ENCODE measurements at places on chromosomes 5 and 9.

DNA sequence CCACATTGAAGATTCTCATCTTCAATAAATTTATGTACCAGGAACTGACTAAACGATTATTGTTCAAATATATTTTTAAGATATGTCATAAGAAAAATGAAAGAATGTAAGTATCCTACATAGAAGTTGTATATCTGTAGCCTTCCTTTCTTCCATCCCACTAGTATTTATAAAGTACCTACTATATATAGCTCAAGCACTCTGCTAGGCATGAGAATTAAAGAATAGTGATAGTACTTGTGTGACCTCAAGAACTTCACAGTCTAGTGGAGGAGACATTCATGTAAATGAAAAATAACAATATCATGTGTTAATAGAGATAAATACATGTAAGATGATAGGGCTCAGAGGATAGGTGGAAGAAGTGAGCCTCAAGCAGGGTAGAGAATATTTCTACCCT lies 201.0 kb upstream of the HMHB1 start:
- DNase-seq = no peak

DNA sequence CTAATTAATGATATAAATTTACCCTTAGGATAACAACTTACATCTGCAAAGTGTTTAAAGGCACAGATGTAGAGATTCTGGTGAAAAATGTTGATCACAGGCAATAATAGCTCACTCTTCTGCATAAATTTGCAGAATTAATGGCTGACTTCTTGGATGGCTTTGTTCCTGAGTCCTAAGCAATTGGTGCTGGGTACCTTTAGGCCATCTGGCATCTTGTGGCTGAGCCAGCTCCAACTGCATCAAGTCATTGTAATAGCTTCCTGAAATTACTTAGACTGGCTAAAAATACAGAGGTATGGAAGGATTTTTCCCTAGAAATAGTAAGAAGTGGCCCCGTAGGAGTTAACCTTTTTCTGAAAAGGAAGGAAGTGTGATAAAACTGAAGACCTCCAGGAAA lies 118.3 kb upstream of the MINAR2 start:
- no peak for DNase-seq

- DNase-seq = no peak
Observed at GRCh38 chr5:136927571-136927970, 562.2 kb upstream of the TRPC7 start.

GRCh38 chr5:25358919-25359318 lies 714.1 kb upstream of the CDH10 start:
- no peak for DNase-seq

DNA sequence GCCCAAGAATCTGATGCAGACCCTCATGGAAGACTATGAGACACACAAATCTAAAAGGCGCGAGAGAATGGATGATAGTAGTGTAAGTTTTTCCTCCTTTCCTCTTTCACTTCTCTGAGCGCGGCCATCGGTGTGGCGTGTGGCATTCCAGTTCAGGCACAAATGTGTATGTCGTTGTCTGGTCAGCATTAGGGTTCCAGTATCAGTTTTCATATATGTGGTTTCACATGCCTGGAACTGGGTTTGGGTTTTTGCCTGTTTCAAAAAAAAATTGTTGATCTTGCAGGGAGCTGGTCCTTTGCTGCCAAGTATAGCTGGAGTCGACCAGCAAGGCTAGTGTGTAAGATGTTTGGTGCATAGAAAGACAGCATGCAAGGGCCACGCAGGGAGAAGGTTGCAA lies 51.5 kb downstream of the C9orf152 start:
- no peak for DNase-seq

- peak; percentile 28 for DNase-seq
Observed at GRCh38 chr9:105114964-105115728, 129.3 kb upstream of the SLC44A1 start.

GRCh38 chr5:96794757-96795156 lies 13.0 kb downstream of the ERAP1 start:
- no peak for DNase-seq

DNA sequence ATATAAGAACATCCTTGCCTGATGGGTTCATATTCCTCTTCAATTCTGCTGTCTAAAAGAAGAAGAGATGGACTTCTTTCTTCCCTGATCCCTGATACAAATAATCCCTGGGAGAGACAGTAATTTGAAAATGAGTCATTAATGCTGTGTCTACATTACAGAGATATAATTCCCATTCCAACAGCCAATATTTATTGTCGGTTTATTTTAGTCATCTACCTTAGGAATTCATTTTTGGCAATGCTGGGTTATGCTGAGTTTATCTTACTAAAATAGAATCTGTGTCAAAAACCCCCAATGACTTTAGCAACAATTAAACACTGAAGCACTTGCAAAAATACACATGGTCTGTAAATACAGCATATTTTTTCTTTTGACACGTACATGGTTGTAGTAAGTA lies 23.9 kb downstream of the ZNF474 start:
- DNase-seq = no peak

- no peak for DNase-seq
Observed at GRCh38 chr5:175243441-175243840, 200.5 kb downstream of the DRD1 start.

GRCh38 chr5:154683101-154683880 lies 71.9 kb upstream of the LARP1 start:
- no peak for DNase-seq

- no peak for DNase-seq
Observed at GRCh38 chr5:117376748-117377147, 802.1 kb upstream of the SEMA6A start.

DNA sequence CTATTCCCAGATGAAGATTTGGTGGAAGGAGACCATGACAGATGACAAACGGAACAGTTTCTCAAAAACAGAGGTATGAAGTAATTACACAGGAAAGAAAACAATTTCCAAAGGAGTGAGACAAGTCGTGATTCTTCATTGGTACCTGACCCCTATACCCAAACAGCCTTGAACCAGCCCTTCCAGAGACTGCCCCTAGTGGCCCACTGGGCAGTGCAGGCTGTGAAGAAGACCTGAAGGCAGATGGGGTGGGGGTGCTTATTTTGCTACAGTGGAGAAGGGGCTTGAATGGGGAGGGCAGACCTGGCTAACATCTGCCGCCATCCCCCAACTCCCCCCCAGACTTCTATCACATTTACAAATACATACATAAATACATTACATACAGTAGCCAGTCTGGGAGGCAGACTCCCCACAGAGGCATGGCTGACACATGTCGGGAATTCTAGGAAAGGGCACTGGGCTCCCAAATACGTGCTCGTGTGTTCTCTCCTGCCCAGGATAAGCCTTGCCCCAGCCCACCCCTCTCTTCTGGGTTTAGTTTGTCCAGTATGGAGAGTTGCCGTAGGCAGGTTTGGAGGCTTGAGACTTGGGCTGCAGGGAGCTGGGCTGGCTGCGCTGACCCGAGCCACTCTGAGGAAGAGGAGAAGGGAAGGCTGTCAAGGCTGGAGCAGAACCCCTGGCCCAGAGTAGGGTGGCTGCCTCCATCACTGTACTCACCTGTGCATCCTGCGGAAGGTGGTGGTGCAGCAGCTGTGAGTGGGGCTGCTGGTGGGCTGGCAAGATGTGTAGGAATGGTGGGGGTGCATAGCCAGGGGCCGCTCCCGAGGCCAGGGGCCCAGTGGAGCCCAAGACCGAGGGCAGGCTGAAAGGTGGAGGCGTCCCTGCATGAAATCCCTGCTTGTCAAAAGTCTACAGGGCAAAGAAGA lies 105.3 kb downstream of the UBE2R2 start:
- peak; percentile 28 for DNase-seq

DNA sequence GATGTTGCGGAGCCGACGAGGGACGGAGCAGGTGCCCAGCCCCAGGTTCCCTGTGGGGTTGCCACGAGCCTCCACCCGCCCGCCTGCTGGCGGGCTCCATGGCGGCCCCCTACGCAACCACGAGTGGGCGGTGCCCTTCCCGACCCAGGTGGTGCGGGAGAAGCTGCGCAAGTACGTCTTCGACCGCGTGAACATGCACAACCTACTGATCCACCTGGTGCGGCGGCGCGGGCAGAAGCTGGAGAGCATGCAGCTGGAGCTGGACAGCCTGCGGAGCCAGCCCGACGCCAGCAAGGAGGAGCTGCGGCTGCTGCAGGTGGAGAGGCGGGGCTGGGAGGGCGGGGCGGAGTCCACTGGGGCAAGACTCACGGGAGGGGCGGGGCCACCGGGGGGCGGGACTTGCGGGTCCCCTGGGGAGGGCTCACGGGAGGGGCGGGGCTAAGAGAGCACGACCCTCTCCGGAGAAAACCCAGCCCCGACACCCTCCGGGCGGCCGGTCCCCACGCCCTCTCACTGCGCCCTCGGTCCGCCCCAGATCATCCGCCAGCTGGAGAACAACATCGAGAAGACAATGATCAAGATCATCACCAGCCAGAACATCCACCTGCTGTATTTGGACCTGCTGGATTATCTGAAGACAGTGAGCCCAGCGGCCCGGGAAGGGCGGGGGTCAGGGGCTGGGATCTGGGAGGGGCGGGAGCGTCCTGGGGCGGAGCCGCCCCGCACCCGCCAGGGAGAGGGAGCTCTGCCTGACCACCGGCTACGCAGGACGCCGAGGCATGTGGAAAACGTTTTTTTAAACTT lies 3.9 kb downstream of the CCDC183 start:
- no peak for DNase-seq

DNA sequence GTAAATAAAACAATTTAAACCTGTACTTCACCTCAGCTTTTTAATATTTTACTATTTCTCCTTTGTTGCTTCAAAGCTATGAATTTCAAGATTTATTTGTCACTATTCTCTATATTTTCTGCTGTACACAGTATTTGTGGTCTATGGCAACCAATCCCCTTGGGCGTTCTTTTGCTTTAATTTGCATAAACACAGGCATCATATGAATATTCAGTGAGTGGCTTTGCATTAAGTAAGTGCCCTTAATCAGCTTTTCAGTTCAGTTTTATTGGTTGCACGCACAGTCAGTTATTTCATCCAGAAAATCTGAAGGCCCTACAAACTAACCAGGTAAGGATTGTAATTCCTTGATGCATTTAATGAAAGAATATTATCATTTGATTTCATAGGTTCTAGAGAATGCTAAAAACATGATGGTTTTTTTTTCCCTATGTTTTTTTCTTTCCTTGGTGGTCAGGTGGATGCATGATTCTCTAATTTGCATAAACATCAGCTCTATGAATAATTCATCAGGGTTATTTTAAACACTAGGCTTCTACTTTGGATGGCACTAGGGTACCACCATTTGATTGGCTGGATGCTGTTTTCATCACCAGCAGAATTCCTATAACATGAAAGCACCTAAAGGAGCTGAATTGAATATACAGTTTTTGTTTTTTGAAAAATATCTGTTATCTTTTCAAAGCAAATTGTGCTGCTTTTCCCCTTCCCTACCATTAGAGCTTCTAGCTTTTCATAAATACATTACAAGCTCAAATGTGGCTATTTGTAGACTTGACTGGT lies 249.2 kb upstream of the CCNH start:
- DNase-seq = no peak

- DNase-seq = no peak
Observed at GRCh38 chr5:126640866-126641265, 40.1 kb downstream of the PHAX start.

- DNase-seq = no peak
Observed at GRCh38 chr9:111008158-111009075, 29.9 kb downstream of the LPAR1 start.

DNA sequence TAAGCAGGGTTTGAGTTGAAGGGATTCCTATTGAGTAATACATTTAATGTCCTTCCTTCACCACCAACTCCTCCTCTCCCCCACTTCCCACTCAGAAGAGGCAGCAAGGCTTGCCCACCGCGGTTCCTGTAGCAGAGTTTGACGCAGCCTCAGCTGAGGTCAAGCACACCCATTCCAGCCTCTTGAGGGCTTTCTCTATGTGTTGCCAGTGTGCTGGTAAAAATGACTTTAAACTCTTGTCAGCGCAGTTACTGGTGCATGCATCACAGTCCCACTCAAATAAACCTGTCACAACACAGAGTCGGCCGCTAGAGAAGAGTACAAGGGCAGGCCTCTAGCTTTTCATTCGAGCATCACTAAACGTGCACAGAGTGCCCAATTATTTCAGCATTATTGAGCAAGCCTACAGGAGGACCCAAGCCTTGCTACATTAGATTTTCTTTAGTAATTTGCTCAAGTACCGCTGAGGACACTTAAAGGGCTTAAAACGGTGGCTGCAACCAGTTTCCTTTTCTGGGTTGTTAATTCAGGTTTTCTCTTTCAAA lies 79.6 kb downstream of the TLE4 start:
- DNase-seq = no peak

DNA sequence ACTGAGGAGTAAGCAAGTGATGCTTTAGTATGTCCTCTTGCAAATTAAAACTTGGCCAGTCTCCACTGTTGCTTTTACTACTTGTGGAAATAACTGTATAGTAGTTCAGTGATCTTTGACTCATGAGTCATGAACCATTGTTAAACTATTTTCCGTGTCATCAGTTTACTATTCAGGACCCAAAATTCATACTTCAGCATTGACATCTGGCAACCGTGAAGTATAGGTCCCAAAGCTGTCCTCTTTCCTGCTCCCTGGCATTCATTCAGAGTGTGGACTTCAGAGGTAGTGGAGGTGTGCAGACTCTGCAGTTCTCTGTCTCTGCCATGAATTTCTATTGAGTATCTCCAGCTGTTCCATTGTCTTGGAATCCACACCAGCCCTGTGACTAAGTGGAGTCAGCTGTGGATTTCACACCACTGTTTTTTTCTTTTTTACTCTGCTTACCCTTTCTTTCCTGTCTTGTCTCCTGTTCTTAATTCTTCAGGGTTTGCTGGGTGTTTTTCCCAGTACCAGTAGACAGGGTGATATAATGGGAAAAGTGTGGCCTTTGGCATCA lies 7.5 kb downstream of the TDRD7 start:
- DNase-seq = peak; percentile 21

GRCh38 chr5:169923988-169924387 lies 56.3 kb downstream of the INSYN2B start:
- no peak for DNase-seq

- DNase-seq = no peak
Observed at GRCh38 chr5:142839711-142840346, 69.7 kb downstream of the ARHGAP26 start.

DNA sequence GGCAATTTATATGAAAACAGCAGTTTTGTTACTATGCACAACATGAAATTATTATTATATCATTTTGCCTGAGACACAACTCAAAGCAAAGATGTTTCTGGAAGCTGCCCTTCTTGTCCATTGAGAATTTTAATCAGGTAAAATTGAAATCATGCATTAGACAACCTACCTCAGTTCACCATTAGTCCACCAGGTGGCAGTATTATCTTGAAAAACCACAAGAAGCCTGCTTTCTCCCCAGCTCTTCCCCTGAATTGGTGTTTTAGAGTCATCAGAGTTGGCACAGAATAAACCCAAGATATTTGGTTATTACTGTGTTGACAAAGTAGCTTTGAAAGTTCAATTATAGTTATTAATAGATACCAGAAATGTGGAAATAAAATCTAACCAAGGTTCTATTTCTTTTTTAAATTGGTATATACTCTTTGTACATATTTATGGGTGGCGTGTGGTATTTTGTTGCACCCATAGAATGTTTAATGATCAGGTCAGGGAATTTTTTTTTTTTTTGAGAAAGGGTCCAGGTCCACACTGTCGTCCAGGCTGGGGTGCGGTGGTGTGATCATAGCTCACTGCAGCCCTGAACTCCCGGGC lies 25.7 kb downstream of the UTP15 start:
- peak; percentile 84 for DNase-seq
